H4 (cell line): ENCODE measurements at places on chromosomes 5 and 9.

- DNase-seq: no peak
Measured at GRCh38 chr9:12699529-12699928, 6.3 kb downstream of the TYRP1 start.

DNA sequence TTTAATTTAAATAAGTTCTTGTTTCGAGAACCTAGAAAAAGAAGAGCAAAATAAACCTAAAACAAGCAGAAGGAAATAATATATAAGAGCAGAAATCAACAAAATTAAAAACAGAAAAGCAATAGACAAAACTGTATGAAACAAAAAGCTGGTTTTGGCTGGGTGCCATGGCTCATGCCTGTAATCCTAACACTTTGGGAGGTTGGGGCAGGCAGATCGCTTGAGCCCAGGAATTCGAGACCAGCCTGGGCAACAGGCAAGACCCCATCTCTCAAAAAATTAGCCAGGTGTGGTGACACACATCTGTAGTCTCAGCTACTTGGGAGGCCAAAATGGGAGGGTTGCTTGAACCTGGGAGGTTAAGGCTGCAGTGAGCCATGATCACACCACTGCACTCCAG, 59.2 kb upstream of the OTP start:
- DNase-seq: no peak

- DNase-seq: no peak
Measured at GRCh38 chr5:78235289-78235688, 59.2 kb downstream of the AP3B1 start.

- DNase-seq: no peak
Measured at GRCh38 chr5:142283304-142283703, 41.5 kb downstream of the SPRY4 start.

GRCh38 chr5:16866273-16866672, 69.8 kb downstream of the MYO10 start:
- no peak for DNase-seq

DNA sequence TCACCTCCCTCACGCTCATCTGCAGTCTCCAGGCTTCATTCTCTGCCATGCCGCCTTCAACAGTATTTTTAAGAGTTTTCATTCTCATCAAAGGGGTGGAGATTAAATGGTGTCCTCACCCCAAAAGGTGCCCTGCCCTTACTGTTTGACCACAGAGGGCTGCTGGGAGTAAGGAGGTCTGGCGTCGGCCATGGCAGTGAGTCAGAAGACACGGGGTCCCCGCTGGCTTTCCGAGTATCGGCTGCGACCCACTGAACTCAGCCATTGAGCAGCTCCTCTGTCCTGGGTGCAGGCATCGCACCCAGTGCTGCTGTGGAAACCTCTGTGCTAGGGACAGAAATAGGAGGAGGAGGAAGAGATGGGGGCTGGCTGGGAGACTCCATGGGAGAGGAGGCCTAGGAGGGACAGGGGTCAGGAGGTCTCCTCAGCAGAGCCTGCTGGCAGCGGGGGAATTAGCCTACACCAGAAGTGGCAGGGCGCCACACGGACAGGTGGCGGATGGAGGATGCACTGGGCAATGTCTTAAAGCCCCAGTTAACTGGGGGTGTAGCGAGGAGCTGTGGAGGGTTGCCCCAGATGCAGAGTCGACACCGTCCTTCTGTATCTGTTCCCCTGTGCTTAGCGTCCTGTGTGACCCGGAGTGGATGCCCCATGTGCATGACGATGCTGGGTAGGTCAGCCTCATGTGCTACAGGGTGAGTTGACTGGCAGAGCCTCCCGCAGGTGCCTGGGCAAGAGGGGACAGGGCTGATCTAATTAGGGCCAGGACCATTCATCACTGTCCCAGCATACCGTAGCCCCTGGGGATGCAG, 15.4 kb upstream of the PLEKHG4B start:
- no peak for DNase-seq

DNA sequence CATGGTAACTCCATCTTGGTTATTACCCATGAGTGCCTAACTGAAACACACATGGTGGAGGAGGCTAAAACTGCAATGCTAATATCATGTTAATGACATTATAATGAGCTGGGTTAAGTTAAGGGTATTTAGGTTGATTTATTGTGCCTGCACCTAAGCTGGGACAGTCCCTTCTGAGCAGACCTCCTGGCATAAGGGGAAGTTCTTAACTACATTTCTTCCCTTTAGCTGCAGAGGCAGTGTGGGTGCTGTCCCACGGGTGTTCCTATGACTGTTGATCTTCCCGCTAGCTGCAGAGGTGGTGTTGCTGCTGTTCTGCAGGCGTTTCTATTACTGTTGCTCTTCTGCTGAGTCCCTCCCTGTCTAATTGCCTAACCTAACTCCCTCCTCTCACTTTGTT, 183.9 kb downstream of the LURAP1L start:
- no peak for DNase-seq

DNA sequence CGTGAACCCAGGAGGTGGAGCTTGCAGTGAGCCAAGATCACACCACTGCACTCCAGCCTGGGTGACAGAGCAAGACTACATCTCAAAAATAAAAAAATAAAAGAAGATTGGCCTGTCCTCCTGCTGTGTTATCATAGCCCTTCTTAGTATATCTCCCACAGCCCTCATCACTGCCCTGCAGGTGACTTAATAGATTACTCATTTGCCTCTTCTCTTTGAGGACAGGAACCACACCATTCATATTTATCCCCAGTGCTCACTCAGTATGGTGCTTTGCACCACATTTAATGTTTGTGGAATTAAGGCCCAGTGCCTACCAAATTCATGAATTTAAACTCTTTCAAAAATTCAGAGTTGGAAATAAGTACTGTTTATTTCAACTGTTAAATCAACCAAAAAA, 10.3 kb downstream of the IDNK start:
- no peak for DNase-seq

GRCh38 chr5:5780253-5780652, 357.8 kb downstream of the ICE1 start:
- no peak for DNase-seq

DNA sequence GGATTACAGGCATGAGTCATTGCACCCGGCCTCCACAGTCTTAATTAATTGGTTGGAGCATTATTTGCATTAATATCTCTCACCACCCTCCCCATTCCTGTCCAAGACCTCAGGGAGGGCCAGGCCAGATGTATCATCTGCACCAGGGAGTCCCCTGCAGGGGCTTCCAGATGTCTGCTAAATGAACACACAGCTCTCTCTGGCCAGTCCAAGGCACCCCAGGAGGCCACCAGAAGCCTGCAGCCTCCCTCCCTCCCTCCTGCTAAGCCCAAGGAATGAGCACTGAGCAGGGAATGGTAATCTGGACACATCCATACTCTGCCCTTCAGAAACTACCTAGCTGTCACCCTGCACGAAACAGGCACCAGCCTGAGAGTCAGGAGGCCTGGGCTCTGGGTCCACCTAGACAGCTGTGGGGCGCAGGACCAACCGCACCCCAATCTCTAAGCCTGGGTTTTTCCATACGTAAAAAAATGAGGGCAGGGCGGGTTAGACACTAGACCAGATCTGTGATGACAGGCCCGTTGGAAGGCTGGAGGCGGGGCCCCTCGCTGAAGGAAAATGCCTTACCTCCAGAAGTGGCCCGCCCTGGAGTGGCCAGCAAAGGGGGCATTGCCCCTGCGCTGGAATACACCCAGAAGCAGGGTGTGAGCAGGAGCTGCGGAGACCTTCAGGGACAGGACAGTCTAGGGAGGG, 8.3 kb downstream of the CIZ1 start:
- no peak for DNase-seq

- DNase-seq: no peak
Measured at GRCh38 chr9:87551772-87552217, 54.1 kb downstream of the DAPK1 start.

GRCh38 chr9:91562416-91562815, 138.8 kb upstream of the NFIL3 start:
- DNase-seq: no peak

GRCh38 chr5:122155546-122155945, 26.2 kb downstream of the ZNF474 start:
- no peak for DNase-seq

- DNase-seq: no peak
Measured at GRCh38 chr5:80033513-80033912, 1.6 kb upstream of the THBS4 start.

GRCh38 chr5:16722097-16722495, 105.3 kb upstream of the RETREG1 start:
- DNase-seq: no peak

- no peak for DNase-seq
Measured at GRCh38 chr5:166803058-166803457, 1488.4 kb upstream of the WWC1 start.

- no peak for DNase-seq
Measured at GRCh38 chr5:111237470-111237869, 13.3 kb downstream of the CAMK4 start.

DNA sequence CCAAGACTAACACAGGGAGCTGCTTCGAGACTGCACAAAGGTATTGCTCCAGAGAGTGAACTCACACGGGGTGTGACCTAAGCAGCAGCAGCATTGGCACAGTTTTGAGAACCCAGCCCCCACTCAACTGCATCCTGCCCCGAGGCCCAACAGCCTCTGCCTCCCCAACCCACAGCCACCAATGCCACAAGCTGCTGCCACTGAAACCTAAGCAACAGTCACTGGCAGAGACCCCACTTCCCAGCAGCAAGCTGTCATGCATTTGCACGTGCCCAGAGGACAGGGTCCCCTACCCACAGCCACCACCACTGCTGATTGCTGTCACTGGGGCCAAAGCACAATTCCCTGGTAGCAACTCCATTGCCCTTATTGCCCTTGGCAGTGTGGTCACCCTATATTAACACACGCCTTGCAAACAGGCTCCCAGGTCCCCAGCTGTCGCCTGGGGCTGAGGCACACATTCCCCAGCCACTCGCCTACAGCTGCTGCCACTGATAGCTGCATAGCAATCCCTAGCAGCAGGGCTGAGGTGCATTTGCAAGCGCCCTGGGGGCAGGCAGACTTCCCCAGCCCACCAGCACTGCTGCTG, 141.0 kb downstream of the AGTPBP1 start:
- DNase-seq: peak; percentile 19

DNA sequence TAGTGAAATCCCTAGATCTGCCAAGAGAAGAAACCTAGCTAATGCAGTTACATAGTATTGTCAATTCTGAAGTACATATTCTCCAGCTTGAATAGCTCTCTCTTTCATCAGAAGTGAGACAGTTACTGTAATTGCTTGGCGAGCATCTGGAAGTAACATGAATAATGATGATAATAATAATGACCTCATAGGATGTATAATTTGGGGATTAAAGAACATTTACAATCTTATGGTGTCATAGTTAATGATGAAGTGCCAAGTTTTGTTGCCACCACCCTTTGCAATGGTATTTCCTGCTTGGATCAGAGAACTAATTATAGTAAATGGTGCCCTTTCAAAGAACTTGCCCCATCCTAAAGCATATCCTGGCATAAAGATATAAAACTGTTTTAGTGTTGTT, 201.4 kb downstream of the ADAMTSL1 start:
- DNase-seq: no peak

DNA sequence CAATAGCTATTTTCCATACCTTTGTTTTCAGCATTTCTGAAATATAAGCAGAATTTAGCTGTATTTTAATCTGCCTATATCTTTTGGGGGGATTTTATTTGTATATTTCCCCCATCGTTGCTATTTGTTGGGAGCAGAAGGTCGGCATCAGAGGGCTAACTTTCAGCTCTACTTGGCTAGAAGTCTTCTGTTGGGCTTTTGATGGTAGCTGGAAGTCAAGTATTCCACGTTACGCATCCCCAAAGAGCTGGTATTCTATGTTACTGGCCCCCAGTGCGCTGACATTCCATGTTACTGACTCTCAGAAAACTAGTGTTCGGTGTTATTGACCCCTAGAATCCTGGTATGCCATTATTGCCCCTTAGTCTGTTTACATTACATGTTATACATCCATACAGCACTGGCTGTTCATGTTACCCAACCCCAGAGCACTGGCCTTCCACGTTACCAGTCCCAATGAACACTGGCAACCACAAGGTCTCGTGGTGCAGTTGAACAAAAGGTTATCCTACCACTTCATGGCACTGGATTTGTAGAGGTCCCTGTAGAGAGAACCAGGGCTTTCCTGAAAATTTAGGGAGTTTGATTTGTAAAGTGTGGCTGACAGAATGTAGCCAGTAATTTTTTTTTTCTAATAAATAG, 278.1 kb upstream of the CD180 start:
- DNase-seq: no peak

DNA sequence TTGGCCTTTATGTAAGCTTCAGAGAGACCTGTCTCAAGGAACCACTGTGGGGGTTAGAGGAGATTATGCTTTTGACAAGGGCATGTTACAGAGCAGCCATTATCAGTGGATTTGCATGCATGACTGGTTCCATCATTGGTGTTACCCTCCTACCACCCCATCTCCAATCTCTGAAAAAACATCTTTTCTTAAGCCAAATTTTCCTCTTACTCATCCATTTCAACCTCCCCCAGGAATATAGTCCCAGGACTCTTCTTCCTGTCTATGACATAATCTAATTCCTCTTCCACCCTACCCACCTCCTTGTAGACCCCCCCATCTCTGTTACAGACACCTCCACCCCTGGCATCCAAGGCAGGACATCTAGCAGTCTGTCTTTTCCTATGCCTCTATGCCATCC, 33.1 kb upstream of the ADRB2 start:
- DNase-seq: no peak

DNA sequence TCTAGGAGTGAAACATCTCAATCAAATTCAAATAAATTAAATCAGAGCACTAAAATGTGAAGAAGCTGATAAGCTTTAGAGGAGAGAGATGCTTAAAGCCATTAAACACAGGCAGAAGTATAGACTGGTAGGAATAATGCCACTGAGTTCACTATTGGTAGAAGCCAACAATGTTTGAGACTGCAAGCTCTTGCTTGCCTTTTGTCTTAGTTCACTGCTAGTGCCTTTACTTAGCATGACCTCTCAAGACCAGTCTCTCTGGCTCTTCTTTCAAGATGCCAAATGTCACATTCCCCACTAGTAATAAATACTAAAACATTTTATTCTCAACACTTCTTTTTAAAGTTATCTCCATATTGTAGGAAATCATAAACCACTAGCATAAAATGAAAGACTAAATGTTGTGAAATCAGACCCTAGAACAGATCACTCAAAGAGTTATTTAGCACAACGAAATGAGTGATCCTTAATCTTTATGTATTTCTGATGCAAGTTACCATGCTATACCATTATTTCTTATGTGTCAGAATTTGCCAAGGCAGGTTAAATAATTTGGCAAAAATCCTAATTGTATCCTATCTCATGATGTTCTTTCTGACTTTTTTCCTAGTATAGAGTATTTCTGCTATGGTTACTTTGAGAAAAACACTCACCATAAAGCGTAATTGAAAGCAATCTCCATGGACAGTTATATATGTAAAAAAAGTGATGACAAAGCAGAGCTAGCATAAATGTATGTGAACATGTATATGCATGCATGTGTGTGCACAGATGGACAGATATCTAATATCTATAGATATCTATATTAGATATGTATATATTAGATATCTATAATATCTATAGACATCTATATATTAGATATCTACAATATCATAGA, 57.5 kb downstream of the PJA2 start:
- DNase-seq: no peak

DNA sequence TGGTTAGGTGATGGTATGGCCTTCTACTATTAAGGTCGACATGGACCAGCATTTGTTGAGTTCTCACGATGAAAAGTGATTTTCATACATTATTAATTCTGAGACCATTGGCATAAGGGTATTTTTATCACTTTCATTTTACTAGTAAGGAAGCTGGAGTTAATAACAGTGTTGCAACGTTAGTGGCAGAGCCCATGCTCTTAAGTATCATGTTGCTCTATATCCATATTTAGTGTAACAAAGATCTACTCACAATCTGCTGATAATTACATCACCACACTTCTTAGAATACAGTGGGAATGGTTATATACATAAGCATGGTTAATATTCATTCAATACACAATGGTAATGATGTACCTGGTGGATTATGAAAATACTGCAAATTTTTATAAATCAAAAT, 81.9 kb downstream of the PRR16 start:
- DNase-seq: no peak
